ENCODE measurements at places on chromosomes 2 and 18.

DNA sequence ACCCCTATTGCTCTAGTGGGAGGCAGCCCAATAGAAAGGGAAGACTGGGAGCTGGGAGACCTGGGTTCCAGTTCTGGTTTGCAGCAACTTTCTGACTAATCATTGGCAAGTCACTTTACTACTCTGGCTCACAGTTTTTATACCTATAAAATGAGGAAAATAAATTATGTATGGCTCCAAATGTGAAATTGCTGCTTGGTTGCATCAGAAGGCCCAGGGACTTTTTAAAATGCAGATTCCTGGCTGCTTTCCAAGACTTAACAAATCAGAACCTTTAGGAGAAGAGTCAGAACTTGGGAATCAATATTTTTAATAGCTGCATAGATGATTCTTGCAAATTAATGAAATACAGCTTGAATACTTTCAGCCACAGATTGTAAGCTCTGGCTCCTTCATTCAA lies 943.9 kb downstream of the EPHA4 start:
- DNase-seq, result no peak

- no peak for DNase-seq
Observed at GRCh38 chr2:164839914-164840457, 1.6 kb downstream of the COBLL1 start.

- no peak for DNase-seq
Observed at GRCh38 chr2:117523267-117523666, 291.2 kb upstream of the DDX18 start.

- no peak for DNase-seq
Observed at GRCh38 chr18:41999751-42000150, 44.7 kb downstream of the PIK3C3 start.

- no peak for DNase-seq
Observed at GRCh38 chr2:236047886-236048540, 120.2 kb downstream of the GBX2 start.

GRCh38 chr2:117801826-117802225 lies 12.7 kb upstream of the DDX18 start:
- no peak for DNase-seq

- no peak for DNase-seq
Observed at GRCh38 chr18:26650310-26651268, 102.2 kb upstream of the KCTD1 start.

DNA sequence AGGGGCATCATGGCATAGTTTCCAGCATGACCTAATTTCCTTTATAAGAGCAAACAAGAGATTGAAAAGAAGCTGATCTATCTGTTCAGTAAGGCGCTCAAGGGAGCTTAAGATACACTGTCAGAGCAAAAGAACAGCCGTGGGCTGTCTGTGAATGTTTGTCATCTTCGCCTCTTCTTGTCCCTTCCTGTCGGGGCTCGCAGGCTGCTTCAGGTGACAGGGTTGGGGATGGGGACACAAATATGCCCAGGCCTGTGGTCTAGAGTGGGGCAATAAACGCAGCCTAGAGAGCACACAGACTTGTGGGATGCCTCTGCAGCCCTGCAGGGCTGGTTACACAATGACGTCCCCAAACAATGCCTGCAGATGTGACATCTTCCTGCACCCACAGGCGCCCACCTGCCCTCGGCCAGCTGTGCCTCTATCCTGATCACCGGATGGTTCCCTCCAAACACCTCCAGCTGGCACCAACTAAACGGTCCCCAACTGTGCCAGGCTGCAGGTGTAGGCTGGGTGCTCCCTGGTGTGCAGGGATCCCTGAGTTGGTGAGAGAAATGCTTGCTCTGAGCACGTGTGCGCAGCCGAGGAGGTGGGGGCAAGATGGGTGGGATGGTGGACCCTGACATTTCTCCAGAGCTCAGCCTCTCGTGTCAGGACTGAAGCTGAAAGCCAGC lies 72.8 kb downstream of the EDAR start:
- no peak for DNase-seq

GRCh38 chr2:238998801-238999200 lies 150.9 kb downstream of the TWIST2 start:
- DNase-seq, result no peak

Measured in activated CD4-positive, alpha-beta T cell treated with anti-CD3 and anti-CD28 coated beads, Interleukin-2, amount 10 ng/mL, durations not matched to agents 7 days and 5 days (primary cell).